OCI-M1 (cell line): ENCODE measurements at places on chromosomes 13 and 19.

DNA sequence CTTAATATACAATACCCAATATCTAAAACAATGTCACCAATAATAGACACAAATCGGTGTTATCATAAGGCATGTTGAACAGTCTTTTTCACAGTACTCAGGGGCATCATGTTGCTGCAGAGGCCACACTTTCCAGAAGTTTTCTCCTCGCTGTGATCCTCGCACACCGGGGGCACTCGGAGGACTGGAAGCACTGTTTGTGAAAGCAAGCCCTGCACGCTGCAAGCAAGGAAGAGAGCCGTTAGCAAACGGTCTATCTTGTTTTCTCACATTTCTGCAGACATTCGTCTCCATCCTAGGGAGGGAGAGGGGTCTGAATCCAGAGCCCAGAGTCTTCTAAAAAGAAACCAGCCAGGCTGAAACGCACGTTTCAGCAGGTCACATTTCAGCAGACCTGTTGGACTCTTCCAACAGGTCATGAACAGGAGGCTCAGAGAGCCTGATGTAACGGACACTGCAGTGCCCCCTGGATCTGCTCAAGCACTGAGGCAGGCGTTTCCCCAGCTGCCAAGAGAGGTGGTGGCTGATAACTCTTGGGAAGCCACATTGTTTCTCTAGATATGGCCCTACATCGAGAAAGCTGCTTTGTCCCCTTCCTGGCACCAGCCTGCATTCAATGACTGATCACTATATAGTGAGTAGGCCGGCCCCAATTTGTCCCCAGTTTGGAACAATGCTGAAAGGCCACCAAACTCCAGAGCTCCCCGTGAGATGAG is 43.6 kb downstream of the RUBCNL start:
- peak; percentile 68 for DNase-seq

- no peak for DNase-seq
Measured at GRCh38 chr13:93646245-93646644, 419.6 kb downstream of the GPC6 start.

DNA sequence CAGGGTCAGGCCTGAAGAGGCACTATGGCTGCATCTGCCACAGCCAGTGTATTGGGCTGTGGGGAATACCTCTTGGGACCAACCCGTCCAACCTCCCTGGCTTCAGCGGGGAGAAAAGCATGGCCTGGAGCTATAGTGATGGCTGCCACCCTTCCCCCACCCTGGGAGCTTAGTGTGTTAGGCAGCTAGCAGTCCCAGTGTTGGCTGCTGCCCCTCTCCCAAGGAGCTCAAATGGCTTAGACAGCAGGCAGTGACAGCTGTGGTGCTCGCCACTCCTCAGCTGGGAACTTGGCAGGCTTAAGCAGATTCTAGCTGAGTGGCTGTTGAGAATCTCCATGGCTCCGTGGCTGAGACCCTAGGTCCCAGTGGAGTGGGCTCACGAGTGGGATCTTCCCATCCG is 19.7 kb downstream of the ACOD1 start:
- no peak for DNase-seq

- DNase-seq = peak; percentile 61
Measured at GRCh38 chr19:1001538-1002166, 1.4 kb downstream of the GRIN3B start.

DNA sequence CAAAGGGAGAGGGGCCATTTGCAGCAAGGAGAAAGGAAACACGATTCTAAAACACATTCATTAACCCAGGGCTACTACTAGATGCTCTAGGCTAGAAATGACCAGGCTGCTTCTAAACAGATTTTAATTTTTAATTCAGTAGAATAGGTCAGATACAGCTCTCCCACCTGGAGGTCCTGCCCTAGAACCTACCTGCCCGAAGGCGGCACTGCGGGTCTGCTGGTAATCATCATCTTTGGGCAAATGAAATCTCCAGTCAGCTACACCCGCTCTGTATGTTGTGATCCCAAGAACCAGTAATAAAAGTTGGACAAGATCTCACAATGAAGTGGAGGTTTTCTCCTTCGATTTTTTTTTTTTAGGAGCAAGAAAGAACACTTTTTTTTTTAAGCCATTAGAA is 345.3 kb downstream of the ENOX1 start:
- no peak for DNase-seq

- DNase-seq = no peak
Measured at GRCh38 chr13:100443998-100444328, 144.6 kb downstream of the GGACT start.

- DNase-seq = no peak
Measured at GRCh38 chr19:56138069-56138468, 3.0 kb upstream of the ZNF444 start.

- peak; percentile 96 for DNase-seq
Measured at GRCh38 chr19:45670670-45671453, 2.8 kb downstream of the GIPR start.

GRCh38 chr13:86882835-86883234 is 788.3 kb upstream of the SLITRK5 start:
- DNase-seq = peak; percentile 98

DNA sequence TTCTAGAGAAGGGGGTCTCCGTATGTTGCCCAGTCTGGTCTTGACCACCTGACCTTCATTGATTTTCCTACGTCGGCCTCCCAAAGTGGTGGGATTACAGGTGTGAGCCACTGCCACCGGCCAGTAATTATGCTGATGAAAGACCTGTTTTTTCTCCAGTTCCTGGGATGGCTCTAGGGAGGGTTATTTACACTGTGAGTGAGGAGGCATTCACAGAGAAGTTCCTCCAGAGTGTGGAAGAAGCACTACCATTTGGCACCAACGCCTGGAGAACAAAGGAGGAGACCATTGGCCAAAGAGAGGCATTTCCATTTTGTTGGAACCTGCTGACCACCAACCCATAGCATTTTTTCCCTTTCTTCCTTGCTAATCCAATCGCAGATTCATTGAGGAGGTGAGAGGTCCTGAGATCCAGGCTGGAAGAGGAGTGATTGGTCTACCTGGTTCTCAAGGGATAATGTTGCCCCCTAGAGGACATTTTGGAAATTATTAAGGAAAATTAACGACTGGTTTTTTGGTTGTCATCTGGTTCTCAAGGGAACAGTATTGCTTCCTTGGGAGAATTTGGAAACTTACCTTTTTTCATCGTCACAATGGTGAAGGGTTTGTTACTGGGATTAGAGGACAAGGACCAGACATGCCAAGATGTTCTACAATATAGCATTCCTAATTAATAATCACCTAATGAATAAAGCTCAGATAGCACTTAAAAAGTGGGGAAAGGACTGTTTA is 5.5 kb upstream of the SAE1 start:
- peak; percentile 89 for DNase-seq

- DNase-seq = no peak
Measured at GRCh38 chr19:56884441-56884840, 43.9 kb upstream of the PEG3 start.

DNA sequence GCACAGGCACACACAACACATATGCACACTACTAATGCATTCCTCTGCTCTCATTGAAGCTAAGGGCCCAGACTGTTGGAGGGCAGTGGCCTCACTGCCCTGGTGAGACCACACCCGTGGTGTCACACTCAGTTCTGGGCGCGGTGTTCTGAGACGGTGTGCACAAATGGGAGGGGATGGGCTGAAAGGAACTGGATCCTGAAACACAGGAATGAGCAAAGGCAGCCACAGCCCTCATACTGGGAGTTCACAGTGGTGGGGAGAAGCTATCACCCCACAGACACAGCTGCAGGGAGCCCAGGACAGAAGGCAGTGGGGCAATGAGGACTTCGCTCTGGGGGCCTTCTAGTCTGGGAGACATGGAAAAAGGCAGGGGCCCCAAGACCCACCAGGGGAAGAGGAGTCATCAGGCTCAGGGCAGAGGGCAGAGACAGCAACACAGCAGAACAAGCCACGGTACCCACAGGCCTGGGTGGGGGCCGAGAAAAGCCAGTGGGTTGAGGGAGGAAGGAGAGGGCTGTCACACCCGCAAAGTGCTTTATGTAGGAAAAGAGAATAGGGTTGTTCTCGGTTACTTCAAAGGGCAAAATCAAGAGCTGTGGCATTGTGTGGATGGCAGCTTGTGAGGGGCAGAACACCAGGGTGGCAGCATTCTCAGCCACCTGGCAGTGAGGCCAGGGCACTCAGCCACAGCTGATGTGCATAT is 75.4 kb upstream of the GPR183 start:
- DNase-seq = no peak

GRCh38 chr19:5111051-5111450 is 142.1 kb downstream of the KDM4B start:
- DNase-seq = no peak

- DNase-seq = no peak
Measured at GRCh38 chr13:107091428-107091827, 523.5 kb upstream of the ARGLU1 start.

DNA sequence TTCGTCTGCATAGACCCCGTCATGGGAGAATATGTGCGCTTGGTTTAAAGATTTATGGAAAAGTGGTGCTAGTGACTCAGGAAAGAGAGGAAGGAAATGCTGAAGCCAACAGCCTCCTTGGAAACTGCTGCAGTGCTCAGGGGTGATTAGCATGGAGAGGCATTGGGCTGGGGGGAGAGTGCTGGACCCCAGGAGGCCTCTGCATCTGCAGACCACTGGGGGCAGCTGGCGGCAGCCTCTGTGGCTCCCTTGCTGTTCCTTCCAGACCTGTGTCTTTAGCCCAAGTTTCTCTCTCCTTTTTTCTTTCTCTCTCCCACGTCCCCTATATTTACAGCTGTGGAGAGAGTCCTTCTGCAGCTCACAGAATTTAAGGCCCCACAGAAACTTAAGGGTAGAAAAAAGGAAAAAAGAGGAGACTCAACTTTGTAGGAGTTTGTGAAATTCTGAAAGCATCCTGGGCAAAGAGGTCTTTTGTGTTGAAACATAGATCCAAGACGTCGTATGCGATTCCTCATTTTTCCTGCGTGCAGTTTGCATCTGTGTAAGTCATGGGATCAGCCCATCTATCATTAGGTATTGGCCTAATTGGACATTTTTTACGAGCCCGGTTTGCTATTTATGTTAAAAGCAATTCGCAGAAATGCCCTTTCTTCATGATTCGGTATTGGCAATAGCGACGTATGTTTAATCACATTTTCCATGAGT is 116.2 kb upstream of the ZNF536 start:
- DNase-seq = no peak

DNA sequence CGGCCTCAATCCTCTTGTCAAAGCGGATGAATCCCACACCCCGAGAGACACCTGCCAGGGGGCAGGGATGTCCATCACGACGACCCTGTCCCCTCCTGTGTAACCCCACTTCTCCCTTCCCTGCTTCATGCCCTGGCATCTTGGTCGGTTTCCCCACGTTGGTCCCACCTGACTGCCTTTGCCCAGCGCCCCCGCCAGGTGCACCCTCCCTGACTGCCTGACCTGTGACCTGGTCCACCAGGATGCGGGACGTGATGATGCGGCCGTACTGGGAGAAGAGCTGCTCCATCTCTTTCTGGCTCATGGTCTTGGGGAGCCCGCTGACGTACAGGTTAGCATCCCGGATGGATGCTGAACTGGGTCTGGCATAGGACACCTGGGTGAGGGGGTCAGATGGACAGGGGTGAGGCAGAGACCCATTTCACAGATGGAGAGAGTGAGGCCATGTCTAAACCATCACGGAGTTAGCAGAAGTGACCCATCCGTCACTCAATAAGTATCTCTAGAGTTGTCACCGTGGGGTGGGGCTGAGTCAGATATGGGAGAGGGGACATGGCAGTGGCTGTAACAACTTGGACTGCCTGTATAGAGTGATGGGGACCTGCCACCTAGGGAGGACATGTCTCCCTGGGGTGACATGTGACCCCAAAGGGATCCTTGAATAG is 22.5 kb downstream of the ELAVL3 start:
- no peak for DNase-seq

DNA sequence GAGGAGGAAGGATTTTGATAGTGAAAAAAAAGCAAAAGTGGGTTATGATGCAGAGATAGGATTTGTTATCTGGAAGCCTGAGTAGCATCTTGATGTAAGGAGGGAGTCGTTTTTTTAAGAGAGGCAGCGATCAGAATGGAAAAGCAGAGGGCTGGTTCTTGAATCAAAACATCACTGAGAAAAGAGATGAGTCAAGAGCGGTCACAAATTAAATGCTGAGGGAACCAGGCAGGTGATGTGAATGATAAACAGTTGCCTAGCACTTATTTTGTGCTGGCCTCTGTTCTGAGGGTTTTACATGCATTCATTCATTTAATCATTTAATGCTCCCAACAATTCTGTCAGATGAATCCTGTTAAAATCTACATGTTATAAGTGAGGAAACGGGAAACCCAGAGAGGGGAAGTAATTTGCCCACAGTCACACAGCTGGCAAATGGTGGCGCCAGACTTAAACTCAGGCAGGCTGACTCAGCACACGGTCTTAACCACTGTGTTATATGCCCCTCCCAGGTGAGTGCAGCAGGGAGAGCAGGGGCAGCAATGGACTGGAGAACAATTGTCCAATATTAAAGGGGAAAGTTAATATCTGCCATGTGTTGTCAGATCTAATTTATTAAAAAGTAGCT is 21.4 kb downstream of the SIGLECL1 start:
- DNase-seq = peak; percentile 28

DNA sequence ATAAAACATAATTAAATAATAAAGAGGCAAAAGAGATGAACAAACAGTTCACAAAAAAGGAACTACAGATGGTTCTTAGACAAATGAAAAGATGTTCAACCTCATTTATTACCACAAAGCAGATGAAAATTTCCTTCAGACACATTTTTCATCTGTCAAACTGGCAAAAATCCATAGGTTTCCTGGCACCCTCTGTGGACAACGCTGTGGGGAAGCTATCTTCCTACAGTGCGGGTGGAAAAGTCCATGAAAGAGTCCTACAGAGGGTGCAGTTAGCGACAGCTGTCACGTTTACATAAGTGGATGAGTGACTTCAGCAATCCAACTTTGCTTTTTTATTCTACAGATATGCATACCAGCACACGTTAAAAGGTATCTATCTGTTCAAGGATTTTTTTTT is 30.3 kb upstream of the PDCD5 start:
- DNase-seq = no peak

DNA sequence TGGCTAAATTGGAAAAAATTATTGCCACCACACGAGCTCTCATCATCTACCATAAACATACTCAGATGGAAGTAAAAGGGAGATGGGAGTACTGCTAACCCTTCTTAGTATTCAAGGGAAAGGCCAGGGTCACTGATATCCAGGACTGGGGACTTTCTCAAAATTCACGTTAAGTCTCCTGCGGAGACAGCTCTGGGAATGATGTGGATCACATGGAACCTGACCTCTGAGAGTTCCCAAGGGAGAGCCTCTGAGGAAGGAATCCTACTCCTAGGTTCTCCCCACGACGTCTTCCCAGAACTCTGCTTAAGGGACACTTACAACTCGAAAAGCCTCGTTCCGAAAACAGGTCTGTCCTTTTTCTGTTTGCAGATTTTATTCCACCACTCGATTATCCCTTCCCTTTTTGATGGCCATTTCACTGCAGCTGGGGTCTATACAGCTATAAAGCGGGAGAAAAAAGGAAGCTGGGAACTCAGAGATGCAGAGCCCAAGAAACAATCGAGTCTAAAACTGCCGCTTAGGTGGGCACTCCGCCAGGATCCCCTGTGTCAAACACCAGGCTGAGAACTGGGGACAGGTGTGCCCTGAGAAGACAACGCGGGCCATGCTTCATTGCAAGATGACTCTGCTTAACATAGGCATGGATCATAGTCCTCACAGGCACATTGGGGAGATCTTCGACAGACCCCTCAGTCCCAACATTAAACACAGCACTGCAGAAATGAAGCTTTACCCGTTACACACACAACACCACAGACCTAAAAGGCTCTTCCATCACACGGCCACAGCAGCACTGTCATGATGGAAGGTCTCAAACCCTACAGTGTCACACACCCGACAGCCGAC is 823 bp upstream of the ZNF567 start:
- DNase-seq = peak; percentile 73

- DNase-seq = peak; percentile 75
Measured at GRCh38 chr19:17751103-17751911, at the start of gene FCHO1. Gene FCHO1, plus strand, starts transcription at chr19:17751477. Its CDS starts 3,688 bp downstream, at chr19:17755165.
